ENCODE measurements at places on chromosomes 2 and 18.
A peak's percentile ranks its signal among the peaks of the same experiment; 100 is the strongest.

- DNase-seq = peak; percentile 61
Measured at GRCh38 chr2:207632575-207633493, 7.6 kb upstream of the METTL21A start.

DNA sequence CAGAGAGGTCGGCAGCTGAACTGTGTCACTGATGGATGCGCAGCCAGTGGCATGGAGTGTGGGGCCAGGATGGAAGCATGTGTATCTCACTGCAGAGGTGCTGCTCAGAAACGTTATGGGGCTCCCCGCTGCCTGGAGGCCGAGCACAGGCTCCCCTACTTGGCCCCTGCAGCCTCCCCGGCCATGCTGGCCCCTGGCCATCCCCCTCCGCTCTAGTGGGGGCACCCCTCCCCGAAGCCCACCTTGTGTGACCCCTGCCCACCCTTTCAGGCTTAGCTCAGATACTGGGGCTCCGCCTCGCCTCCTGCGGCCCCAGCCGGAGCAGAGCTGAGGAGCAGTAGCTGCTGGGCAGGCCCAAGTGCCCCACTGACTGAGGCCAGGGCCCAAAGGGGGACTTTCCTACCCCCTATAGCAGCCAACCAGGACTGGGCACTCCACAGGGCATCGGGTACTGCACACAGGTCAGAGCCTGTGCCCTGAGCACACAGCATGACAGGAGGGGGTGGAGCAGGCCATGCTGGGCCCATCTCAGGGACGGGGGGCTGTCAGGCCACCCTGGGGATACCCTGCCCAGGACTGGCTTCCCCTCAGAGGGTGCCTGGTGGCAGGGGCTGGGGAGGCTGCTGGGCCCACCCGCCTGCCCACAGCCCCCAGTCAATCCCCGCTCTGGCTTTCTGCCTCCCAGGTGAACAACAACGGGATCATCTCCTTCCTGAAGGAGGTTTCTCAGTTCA lies 31.3 kb downstream of the SNED1 start:
- no peak for DNase-seq

- no peak for DNase-seq
Measured at GRCh38 chr2:77746780-77747179, 224.6 kb upstream of the LRRTM4 start.

DNA sequence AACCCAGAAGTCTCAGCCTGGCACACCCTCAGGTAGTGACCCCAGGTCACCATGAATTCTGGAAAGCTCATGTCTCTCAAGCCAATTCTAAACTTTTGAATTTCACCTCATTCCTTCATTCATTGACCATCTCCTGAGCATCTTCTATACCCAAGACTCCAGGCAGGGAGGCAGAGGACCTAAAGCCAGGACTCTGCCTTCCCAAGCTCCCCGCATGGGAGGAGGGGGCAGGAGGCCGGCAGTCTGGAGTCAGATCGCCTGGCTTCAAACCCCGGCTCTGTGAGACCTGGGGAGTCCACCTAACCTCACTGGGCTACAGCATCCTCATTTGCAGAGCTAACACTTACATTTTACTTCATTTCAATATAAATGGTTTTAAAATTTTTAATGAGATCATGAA lies 59.0 kb downstream of the SMAD7 start:
- DNase-seq = no peak

DNA sequence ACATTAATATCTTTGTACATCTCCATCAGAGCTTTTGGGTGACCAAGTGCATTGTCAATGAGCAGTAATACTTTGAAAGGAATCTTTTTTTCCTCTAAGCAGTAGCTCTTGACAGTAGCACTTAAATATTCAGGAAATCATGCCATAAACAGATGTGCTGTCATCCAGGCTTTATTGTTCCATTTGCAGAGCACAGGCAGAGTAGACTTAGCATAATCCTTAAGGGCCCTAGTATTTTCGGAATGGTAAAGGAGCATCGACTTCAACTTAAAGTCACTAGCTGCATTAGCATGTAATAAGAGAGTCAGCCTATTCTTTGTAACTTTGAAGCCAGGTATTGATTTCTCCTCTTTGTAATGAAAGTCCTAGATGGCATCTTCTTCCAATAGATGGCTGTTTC lies 121.8 kb upstream of the CWC22 start:
- no peak for DNase-seq

DNA sequence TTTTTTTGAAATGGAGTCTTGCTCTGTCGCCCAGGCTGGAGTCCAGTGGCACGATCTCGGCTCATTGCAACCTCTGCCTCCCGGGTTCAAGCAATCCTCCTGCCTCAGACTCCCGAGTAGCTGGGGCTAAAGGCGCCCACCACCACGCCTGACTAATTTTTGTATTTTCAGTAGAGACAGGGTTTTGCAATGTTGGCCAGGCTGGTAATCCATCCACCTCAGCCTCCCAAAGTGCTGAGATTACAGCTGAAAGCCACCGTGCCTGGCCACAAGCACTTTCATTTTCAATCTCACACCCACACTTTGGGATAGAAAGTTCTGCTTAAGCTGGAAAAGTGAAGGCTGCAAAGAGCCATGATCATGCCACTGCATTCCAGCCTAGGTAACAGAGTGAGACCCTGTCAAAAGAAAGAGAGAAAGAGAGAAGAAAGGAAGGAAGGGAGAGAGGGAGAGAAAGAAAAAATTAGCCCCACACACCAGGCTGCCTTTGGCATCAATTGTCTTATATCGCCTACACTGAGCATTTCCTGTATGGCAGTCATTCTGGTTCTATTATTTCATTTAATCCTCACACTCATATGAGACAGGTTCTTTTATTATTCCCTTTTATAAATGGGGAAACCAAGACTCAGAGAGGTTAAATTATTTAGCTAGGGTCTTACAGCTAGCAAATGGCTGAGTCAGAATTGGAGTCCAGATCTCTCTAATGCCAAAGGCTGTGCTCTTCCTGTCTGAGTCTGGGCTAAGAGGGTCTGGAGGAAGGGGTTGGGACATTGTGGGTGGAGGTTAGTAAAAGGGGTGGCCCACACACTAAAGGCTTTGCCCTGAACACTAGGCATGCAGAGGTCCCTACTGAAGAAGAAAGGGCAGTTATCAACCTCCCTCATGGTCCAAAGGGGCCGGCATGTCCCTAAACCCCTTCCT lies 37.9 kb upstream of the PKDCC start:
- DNase-seq = no peak

DNA sequence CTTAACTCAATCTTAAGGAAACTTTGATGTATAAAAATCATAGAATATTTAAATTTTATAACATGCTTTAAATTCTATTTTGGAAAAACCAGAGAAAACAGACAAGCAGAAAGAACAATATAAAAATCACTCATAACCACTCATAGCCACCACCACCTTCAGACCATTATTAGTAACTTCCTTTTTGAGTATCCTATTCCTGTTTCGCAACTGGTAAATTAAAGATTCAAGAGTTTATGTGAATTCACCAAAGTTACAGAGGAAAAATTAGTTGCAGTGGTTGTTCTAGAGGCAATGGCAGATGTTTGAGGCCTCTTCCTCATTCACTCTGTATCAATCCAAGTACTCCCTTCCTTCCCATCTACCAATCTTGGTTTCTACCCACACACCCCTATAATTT lies 49.3 kb upstream of the PROKR1 start:
- no peak for DNase-seq

DNA sequence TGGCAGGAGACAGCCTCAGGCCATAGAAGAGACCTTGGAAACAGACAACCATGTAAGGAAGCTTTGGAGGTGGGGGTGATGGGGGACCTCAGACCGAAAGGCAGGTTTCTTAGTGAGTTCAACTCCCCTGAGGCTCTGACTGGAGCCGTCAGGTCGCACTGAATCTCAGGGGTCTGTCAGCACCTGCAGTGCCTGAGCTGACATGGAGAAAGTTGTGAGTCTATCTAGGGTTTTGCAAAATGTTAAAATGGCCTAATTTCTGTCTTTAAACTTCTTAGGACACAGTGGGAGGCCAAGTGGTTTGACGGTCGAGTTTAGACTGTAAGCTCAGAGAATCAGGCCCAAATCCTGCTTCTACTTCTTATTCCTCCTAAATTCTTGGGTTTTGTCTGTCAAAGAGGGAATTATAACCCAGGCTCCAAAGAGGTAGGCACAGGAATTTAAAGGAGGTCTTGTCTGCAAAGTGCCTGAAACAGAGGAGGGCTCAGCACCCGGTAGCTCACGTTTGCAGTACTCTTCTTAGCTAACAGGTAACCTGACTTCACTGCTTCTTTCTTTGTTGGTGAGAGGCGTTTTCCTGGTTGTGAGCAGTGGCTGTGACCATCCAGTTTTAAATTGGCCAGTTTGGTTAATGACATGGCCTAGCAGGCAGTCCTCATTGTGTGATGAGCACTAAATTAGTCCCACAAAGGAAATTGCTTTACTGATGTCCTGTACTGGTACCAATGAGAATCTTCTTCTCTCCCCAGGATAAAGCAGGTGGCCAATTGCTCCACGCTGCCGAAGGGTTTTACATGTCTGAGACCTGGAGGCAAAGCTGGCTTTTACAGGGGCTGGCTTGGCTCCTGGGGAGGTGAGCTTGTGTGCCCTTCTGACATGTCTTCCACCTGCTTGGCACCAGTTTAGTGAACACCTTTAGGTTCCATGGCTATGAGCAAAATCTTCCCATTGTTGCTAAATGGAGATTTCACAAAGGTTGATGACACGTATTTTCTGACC lies 95.7 kb downstream of the MYCN start:
- no peak for DNase-seq

GRCh38 chr18:32237049-32237448 lies 47.2 kb downstream of the MEP1B start:
- DNase-seq = no peak

DNA sequence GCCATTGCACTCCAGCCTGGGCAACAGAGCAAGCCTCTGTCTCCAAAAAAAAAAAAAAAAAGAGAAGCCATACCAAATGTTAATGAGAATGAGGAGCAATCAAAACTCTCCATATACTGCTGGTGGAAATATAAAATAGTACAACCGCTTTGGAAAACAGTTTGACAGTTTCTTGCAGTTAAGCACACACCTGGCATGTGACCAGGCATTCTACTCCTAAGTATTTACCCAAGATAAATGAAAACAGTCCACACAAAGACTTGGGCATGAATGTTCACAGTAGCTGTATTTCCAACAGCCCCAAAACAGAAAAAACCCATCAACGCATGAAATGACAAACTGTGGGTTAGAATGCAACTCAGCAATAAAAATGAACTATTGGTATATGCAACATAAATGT lies 76.0 kb upstream of the ST8SIA5 start:
- no peak for DNase-seq

GRCh38 chr2:235707411-235708096 lies 213.7 kb downstream of the AGAP1 start:
- DNase-seq = no peak

DNA sequence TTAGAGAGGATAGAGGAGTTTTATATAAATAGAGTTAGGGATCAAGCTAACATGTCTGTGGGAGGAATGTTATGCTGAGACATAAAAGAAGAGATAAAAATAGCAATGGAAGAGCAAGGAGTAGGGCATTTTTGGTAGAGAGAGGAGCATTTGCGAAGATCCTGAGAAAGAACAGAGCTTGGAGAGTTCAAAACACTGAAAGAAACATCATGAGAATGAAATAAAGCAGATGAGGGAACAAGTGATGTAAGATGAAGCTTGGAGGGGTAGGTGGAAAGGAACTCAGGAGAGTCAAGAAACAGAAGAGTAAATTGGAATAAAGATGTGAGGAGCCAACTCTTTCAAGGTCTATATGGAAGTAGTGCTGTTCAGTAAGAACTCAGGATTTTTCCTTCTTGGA lies 308.6 kb downstream of the PARD3B start:
- DNase-seq = no peak

- DNase-seq = no peak
Measured at GRCh38 chr2:240974771-240975572, 23.4 kb upstream of the SNED1 start.

DNA sequence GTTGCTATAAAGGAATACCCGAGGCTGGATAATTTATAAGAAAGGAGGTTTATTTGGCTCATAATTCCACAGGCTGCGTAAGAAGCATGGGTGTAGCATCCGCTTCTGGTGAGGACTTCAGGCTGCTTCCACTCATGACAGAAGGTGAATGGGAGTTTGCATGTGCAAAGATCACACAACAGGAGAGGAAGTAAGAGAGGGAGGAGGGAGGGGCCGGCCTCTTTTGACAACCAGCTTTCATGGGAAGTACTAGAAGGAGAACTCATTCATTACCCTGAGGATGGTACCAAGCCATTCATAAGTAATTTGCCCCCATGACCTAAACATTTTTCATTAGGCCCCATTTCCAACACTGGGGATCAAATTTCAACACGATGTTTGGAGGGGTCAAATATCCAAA lies 386.8 kb upstream of the NETO1 start:
- DNase-seq = no peak

DNA sequence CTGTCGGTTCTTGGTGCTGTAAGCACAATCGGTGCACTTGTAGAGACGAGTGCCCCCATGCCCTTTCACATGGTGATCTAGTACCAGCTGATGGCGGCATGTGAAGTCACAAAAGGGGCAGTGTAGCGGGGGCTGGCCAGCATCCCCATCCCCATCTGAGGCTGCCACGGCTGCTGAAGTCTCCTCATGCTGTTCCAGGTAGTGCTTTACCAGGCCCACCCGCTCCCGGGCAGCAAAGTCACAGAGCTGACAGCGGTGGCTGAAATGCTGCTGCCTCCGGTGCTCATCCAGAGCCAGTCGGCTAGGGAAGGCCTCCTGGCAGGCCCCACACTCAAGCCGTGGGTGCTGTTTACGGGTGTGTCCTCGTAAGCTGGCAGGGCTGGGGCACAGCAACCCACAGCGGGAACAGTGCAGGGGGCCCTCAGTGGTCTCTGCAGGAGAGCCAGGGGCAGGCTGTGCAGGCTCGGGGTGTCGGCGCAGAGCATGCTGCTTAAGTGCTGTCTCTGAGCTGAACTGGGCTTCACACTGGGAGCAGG lies 17.2 kb downstream of the ZNF142 start:
- no peak for DNase-seq

- no peak for DNase-seq
Measured at GRCh38 chr2:99217929-99218501, 37.0 kb downstream of the MRPL30 start.

DNA sequence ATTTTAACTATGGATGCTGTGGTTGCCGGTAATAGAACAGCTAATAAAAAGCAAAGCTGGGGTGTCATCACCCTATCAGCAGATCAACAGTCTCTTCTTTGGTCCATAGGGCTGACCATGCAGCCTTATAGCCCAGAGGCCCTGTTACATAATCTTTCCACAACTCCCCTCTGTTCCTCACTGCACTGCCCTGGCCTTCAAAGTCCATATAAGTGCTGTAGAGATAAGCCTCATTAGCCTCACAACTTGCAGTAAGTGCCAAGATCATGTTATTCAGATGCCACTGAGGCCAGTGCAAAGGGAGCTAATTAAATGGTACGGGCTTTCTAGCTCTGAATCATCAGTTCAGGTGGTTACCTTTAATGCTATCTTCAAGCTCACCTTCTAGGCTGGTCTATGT lies 89.7 kb upstream of the CXCR4 start:
- no peak for DNase-seq
